Osteocyte (in vitro differentiated cells): ENCODE measurements at places on chromosomes 5 and 9. TPM values are rescaled to one million over a fixed set of nuclear protein-coding genes. Genes with fewer than 3 reads are reported as not detected.

- no peaks in the 10 kb centered on the region for H3K36me3 ChIP-seq
- H3K4me3 ChIP-seq, result no peak overlapping the region
- no peaks in the 10 kb centered on the region for H3K4me1 ChIP-seq
These were observed 98.2 kb downstream of the RORB start for GRCh38 chr9:74595286-74595685.

- no peak overlapping the region for H3K4me3 ChIP-seq
- peaks cover 32% of the 10 kb centered on the region for H3K36me3 ChIP-seq
- H3K27me3 ChIP-seq, result no peaks in the 10 kb centered on the region
- peaks cover 80% of the 10 kb centered on the region for H3K4me1 ChIP-seq
- peak overlapping the region; percentile 48 for H3K27ac ChIP-seq
These were observed 7.7 kb downstream of the TPM2 start for GRCh38 chr9:35682051-35682450.

DNA sequence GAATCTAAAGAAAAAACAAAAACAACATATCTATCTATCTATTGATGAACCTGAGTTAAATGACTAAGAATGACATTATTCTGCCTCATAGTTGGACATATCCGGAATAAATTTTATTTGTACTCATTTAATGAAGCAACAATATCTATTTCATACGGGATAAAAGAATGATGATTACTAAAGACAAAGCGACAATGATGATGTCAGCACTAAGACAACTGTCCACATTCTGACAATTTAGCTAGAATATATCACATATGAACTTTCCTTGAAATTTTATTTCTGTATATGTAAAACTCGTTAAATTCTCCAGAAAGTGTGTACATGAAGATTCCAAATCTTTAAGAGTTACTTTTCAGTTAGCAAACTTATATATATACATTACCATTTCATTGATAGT lies 23.2 kb upstream of the SHISAL2B start:
- no peak overlapping the region for H3K4me3 ChIP-seq
- H3K36me3 ChIP-seq, result no peaks in the 10 kb centered on the region
- peaks cover 52% of the 10 kb centered on the region for H3K27me3 ChIP-seq
- DNase-seq, result no peak
- no peaks in the 10 kb centered on the region for H3K4me1 ChIP-seq

- no peaks in the 10 kb centered on the region for H3K27me3 ChIP-seq
- H3K4me1 ChIP-seq, result peaks cover 11% of the 10 kb centered on the region
- H3K4me3 ChIP-seq, result no peak overlapping the region
- H3K27ac ChIP-seq, result no peak overlapping the region
These were observed 63.2 kb downstream of the SNX24 start for GRCh38 chr5:122908662-122909061.

- H3K4me3 ChIP-seq, result no peak overlapping the region
- no peak overlapping the region for H3K27ac ChIP-seq
- no peaks in the 10 kb centered on the region for H3K36me3 ChIP-seq
- peaks cover 10% of the 10 kb centered on the region for H3K4me1 ChIP-seq
These were observed 194.3 kb downstream of the SMARCA2 start for GRCh38 chr9:2209400-2209799.

- H3K4me1 ChIP-seq, result no peaks in the 10 kb centered on the region
- H3K27ac ChIP-seq, result no peak overlapping the region
These were observed 375.7 kb downstream of the IRX2 start for GRCh38 chr5:2375757-2376250.

- H3K4me1 ChIP-seq, result peaks cover 16% of the 10 kb centered on the region
- peaks cover 6% of the 10 kb centered on the region for H3K27me3 ChIP-seq
- no peak overlapping the region for H3K4me3 ChIP-seq
- H3K36me3 ChIP-seq, result no peaks in the 10 kb centered on the region
These were observed 215.1 kb downstream of the CD180 start for GRCh38 chr5:66981266-66982055.

- H3K4me1 ChIP-seq, result peaks cover 38% of the 10 kb centered on the region
- no peaks in the 10 kb centered on the region for H3K27me3 ChIP-seq
- DNase-seq, result no peak
- peak overlapping the region; percentile 80 for H3K27ac ChIP-seq
These were observed 1.5 kb upstream of the TTC39B start for GRCh38 chr9:15308511-15308910.

DNA sequence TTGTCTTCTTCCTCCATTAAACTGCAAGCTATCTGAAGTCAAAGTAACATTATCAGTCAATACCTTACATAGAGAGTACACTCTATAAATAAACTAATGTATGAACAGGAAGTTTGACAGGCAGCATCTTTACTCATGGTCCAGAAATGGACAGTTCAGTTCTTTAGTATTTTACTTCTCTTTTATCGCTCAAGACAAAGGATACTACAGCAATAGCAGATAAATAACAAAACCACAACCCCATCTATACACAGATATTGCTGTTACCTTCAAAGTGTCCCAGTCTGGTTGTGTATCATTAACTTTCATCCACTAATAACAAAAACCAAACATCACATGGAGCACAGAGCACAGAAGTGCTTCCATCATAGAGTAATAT lies 46.4 kb downstream of the SEMA5A start:
- H3K4me3 ChIP-seq, result no peak overlapping the region
- DNase-seq, result no peak
- H3K27ac ChIP-seq, result no peak overlapping the region
- no peaks in the 10 kb centered on the region for H3K36me3 ChIP-seq

- no peaks in the 10 kb centered on the region for H3K36me3 ChIP-seq
- no peak overlapping the region for H3K27ac ChIP-seq
- no peaks in the 10 kb centered on the region for H3K27me3 ChIP-seq
- no peak for DNase-seq
These were observed 31.3 kb downstream of the ADAMTS2 start for GRCh38 chr5:179313849-179314521.

GRCh38 chr9:113656771-113657670 lies 193.5 kb downstream of the RGS3 start:
- peaks cover 32% of the 10 kb centered on the region for H3K27me3 ChIP-seq
- no peak overlapping the region for H3K4me3 ChIP-seq
- no peaks in the 10 kb centered on the region for H3K36me3 ChIP-seq
- no peak overlapping the region for H3K27ac ChIP-seq
- peaks cover 16% of the 10 kb centered on the region for H3K4me1 ChIP-seq
- DNase-seq, result no peak

- peaks cover 34% of the 10 kb centered on the region for H3K4me1 ChIP-seq
- peak; percentile 25 for DNase-seq
- H3K27me3 ChIP-seq, result no peaks in the 10 kb centered on the region
- H3K27ac ChIP-seq, result no peak overlapping the region
- H3K36me3 ChIP-seq, result no peaks in the 10 kb centered on the region
These were observed 92.6 kb downstream of the TMEM174 start for GRCh38 chr5:73265641-73266040.

DNA sequence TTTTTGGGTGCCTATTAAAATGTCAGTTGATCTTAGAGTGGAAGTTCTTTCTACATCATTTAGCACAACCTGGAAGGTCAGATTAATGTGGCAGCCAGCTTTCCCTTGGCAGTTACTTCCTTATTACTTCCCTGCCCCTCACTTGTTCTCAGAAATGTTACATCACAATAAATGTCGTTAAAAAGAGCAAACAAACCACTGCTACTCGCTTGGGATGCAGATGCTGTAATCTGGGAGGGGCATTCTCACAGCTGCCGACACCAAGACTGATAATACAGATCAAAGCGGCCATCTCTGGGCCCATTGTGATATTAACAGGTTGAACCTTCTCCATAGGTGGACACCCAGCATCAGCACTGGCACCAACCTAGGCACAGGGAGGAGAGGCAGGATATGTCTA lies 29.3 kb downstream of the PLAC8L1 start:
- H3K4me1 ChIP-seq, result peaks cover 8% of the 10 kb centered on the region
- DNase-seq, result no peak

GRCh38 chr5:42583322-42583721 lies 160.1 kb downstream of the GHR start:
- no peaks in the 10 kb centered on the region for H3K4me1 ChIP-seq
- H3K36me3 ChIP-seq, result no peaks in the 10 kb centered on the region
- H3K4me3 ChIP-seq, result no peak overlapping the region
- H3K27ac ChIP-seq, result no peak overlapping the region
- H3K27me3 ChIP-seq, result peaks cover 5% of the 10 kb centered on the region

- no peaks in the 10 kb centered on the region for H3K36me3 ChIP-seq
- DNase-seq, result no peak
- H3K4me1 ChIP-seq, result peaks cover 4% of the 10 kb centered on the region
- H3K27me3 ChIP-seq, result peaks cover 15% of the 10 kb centered on the region
These were observed 135.6 kb upstream of the PPP1R26 start for GRCh38 chr9:135343837-135344522.

DNA sequence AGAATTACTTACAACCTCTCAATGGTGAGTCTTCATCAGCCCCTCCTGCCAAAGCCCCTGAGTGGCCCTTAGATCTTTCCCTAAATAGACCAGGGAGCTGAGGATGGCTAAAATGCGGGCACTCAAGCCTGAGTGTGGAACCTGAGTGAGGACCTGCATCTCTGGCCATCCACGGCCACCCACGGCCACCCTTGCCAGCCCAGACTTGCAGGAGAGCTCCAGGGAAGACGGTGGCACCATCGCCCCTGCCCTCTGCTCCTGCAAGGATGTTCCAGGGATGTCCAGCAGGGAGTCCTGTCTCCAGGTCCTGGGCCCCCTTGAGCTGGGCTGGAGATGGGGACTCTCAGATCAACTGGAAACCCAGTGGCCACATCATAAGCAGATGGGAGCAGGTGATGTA lies 68.2 kb upstream of the OLFM1 start:
- no peak for DNase-seq
- peaks cover 8% of the 10 kb centered on the region for H3K4me1 ChIP-seq
- peaks cover 17% of the 10 kb centered on the region for H3K27me3 ChIP-seq
- no peaks in the 10 kb centered on the region for H3K36me3 ChIP-seq

DNA sequence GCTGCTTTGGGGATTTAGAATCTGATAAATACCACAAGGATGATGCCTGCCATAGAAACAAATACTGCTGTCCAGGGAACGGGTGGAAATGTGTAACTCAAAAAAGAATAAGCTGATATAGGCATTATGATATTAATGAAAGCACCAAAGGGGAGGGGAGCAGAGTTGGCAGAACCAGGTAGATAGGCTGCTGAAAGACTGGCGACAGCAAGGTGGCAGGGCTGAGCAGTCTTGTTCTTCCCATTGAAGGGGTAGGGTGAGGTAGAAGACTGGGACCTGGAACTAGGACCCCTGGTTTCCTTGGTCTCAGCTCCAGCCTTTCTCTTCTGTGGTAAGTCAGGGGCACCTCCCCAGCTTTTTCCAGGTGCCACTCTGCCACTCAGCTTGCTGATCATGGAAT lies 31.4 kb upstream of the TMOD1 start:
- no peaks in the 10 kb centered on the region for H3K27me3 ChIP-seq
- no peak overlapping the region for H3K27ac ChIP-seq
- peaks cover 18% of the 10 kb centered on the region for H3K36me3 ChIP-seq
- H3K4me1 ChIP-seq, result no peaks in the 10 kb centered on the region

DNA sequence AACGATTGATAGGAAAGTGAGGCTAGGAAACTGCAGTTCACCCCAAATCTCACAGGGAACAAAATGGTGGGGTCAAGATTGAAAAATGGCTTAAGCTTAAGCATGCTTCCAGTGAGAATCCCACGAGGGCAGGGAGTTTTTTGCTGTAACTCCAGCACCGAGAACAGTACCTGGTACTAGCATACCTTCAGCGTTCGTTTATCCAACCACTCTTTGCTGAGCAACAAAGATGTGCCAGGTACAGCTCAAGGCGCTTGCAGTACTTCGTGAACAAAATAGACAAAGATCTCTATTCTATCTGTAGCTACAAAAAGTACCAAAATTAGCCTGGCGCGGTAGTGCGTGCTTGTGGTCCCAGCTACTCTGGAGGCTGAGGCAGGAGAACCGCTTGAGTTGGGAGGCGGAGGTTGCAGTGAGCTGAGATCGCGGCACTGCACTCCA lies 778 bp upstream of the PPP6C start:
- peak overlapping the region; percentile 94 for H3K27ac ChIP-seq
- no peak for DNase-seq
- peak overlapping the region; percentile 95 for H3K4me3 ChIP-seq
- H3K27me3 ChIP-seq, result no peaks in the 10 kb centered on the region

- no peaks in the 10 kb centered on the region for H3K27me3 ChIP-seq
- peaks cover 71% of the 10 kb centered on the region for H3K4me1 ChIP-seq
- no peak for DNase-seq
- H3K36me3 ChIP-seq, result no peaks in the 10 kb centered on the region
- H3K4me3 ChIP-seq, result no peak overlapping the region
- peak overlapping the region; percentile 53 for H3K27ac ChIP-seq
These were observed 158.0 kb upstream of the LHFPL2 start for GRCh38 chr5:78806544-78806943.

- DNase-seq, result no peak
- peak overlapping the region; percentile 84 for H3K27ac ChIP-seq
- no peaks in the 10 kb centered on the region for H3K27me3 ChIP-seq
- no peaks in the 10 kb centered on the region for H3K36me3 ChIP-seq
- peak overlapping the region; percentile 20 for H3K4me3 ChIP-seq
These were observed 21.2 kb downstream of the MEGF9 start for GRCh38 chr9:120692901-120693699.

DNA sequence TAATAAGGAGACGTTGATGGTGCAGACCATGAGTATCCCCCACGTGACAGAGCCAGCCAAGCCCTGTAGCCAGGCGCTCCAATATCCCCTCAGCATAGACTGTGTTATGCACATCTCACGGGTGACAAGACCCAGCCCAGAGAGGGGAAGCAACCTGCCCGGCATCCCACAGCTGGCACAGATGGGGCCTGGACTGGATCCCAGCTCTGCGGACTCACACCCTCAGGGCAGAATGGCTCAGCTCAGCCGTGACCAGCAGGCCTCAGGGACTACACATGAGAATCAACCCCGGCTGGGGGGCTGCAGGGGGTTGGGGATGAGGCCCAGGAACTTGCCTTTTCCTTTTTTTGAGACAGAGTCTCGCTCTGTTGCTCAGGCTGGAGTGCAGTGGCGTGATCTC lies 11.7 kb downstream of the FIBCD1 start:
- DNase-seq, result no peak
- H3K4me3 ChIP-seq, result no peak overlapping the region
- H3K4me1 ChIP-seq, result peaks cover 15% of the 10 kb centered on the region
- H3K27me3 ChIP-seq, result peaks cover 8% of the 10 kb centered on the region
- no peaks in the 10 kb centered on the region for H3K36me3 ChIP-seq

- DNase-seq, result peak; percentile 89
- H3K27me3 ChIP-seq, result no peaks in the 10 kb centered on the region
- peak within 1 kb of the TSS; percentile 85 for H3K4me3 ChIP-seq
- peaks cover 59% of the 10 kb centered on the region for H3K4me1 ChIP-seq
- peak within 1 kb of the TSS; percentile 84 for H3K27ac ChIP-seq
- H3K36me3 ChIP-seq, result no peaks in the 10 kb centered on the region
These were observed at the start of gene STOM for GRCh38 chr9:121369595-121370265. Gene STOM, minus strand, starts transcription at chr9:121370250. Its CDS starts 63 bp downstream, at chr9:121370187.

DNA sequence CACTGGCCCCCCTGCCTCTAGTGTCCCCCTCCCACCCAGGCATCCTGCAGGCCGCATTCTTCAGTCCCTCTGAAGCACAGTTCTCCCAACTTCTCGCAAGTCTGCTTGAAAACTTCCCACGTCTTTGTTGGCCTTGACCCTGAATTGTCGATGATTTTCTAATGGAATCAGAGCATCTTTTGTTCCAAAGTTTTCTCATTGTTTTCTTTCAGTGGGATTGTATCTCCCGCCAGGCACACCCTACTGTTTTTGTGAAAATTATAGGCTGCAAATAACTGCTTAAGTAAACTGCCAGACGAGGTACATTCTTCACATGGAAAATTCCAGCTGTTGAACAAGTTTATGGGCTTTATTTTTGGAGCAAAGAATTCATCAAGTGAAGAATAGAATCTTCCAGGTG lies 122.6 kb upstream of the SLC25A48 start:
- no peak overlapping the region for H3K27ac ChIP-seq
- DNase-seq, result no peak
- peaks cover 7% of the 10 kb centered on the region for H3K4me1 ChIP-seq
- no peak overlapping the region for H3K4me3 ChIP-seq
- peaks cover 52% of the 10 kb centered on the region for H3K27me3 ChIP-seq

FOXE1 gene
- total RNA-seq, result not detected in 2 replicates

SLC6A18 gene
- total RNA-seq, result not detected in 2 replicates

NR4A3 gene
- 2.4 and 3.2 TPM in 2 replicates for total RNA-seq

IFNA13 gene
- total RNA-seq, result not detected in 2 replicates

BRINP1 gene
- 0.16 and 0.21 TPM in 2 replicates for total RNA-seq

SH3PXD2B gene
- 114 and 125 TPM in 2 replicates for total RNA-seq

CAMK4 gene
- 0.39 and 1.2 TPM in 2 replicates for total RNA-seq

BDP1 gene
- 23.6 and 23.7 TPM in 2 replicates for total RNA-seq

STX17 gene
- total RNA-seq, result 26.7 and 29.0 TPM in 2 replicates
